Activated naive CD4-positive, alpha-beta T cell treated with Interleukin-2 at 50 U/mL for 16 hours (primary cell): ENCODE measurements at places on chromosomes 13 and 19.

DNA sequence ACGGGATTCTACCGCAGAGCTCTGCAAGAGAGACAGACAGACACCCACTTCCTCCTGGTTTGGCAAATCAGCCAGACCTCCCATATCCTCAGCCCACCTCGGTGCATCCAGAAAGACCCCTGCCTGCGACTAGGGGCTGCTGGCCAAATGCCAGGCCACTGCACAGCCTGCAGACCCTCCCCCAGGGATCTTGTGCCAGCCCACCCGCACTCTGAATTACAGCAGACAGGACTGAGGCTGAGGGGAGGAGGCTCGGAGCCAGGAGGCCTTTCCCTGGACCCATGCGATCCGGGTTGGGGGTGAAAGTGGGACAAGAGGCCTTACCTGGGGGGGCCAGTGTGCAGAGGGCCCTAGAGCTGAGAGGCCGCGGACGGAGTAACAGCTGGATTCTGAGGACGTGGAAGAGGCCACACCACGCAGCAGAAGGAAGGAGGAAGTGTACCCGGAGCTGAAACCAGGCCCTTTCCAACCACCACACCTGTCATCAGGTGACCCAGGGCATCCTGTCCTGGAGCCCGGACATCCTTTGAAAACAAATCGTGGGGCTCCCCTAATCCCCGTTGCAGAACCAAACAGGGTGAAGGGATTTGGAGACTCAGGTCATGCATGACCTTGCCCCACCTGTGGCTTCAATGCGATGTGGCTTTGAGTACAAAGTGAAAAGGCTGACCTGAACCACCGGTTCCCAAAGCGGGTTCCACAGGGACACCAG is 993 bp downstream of the FUT6 start:
- no peak for DNase-seq

GRCh38 chr19:17553256-17553655 is 2.2 kb upstream of the COLGALT1 start:
- DNase-seq, result no peak

DNA sequence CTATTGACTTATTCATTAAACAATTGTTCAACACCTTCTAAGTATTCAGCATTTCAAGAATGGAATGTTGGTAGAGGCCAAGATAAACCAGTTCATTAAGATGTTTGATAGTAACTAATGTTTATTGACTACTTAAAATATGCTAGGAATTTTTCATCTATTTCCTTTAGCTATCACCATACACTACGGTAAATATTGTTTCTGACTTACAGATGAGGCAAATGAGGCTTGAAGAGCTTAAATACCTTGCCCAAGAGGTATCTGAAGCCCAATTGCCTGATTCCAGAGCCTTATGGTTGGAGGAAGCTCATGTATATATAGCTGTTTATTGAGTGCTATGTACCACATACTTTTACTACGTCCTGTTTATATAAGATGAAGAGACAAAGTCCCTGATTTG is 286.2 kb downstream of the NDFIP2 start:
- no peak for DNase-seq

- DNase-seq, result no peak
These were observed 7.1 kb upstream of the WDR18 start for GRCh38 chr19:977058-977464.

DNA sequence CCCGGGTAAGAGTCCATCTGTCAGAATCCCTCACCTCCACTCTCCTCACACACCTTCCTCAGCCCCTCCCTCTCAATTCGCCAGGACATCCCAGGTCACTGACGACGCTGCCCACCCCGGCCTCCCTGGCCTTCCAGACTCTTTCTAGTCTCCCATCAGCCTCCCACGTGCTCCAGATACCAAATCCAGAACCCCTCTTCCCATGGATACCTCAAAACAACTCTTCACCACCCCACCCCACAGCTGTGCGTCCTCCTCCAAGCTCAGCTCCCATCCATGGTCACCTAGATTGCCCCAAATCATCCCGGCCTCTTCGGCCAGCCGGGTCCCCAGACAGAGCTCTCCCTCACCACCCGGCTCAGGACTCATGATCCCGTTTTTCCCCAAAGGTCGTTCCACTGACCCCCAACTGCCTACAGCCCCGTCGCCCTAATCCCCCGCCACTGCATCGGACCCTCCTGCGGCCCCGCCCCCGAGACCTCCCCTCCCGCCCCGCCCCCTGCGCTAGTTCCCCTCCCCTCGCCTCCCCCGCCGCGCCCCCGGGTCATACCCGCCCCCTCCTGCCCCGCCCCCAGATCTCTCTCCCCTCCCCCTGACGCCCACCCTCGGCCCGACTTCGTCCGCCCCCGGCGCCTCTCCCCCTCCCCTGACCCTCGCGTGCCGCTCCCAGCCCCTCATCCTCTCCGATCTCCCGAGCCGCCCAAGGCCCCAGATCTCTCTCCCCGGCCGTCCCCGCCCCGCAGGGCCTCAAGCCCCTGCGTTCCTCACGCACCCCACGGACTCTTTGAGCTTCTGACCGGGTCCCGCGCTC is 546 bp downstream of the UBXN6 start:
- DNase-seq, result no peak

DNA sequence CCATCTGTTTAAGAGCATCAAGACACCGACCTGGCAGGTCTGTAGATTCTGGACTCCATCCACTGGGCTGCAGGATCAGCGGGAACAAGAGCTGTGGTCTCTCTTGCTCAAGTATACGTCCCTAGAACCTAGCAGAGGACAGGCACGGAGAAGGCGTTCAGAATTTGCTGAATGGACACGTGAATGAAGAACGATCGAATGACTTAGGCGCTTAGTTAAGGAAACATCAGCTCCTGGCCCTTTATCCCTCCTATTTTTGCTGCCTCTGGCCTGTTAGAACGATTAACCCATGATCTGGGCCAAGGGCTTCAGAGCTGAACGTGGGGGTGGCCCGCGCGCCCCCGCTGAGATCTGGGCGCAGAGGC is 953 bp downstream of the DZIP1 start:
- DNase-seq, result no peak

DNA sequence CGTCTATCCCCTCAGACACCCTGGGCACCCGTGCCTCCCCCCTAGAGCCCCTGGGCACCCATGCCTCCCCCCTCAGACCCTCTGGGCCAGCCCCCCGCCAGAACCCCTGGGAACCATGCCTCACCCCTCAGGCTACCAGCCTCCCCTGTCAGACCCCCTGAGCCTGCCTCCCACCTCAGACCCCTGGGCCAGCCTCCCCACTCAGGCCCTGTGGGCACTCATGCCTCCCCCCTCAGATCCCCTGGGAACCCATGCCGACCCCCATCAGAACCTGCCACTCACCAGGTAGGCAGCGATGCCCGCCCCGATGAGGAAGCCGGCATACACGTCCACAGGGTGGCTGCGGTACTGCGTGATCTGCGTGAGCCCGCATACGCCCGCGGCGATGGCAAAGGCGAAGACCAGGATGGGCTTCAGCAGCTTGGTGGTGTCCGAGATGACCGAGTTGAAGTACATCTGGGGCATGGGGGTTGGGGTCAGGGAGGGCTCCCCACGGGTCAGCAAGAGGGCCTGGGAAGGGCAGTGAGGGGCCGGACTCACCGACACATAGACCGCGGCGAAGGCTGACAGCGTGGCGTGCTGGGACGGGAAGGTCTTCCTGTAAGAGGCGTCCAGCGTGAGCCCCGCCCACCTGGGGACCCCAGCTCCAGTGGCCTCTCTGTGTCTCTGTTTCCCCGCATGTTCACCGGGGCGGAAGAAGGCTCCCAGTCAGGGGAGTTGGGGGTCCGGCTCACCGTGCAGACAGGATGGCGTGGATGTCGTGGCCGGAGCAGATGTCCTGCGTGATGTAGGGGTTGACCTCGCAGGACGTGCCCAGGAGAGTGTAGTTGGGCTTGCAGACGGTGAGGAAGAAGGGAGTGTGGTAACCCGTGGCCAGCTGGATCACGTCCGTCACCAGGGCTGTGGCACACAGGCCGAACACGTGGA is 7.3 kb downstream of the PLPPR3 start:
- DNase-seq, result no peak

DNA sequence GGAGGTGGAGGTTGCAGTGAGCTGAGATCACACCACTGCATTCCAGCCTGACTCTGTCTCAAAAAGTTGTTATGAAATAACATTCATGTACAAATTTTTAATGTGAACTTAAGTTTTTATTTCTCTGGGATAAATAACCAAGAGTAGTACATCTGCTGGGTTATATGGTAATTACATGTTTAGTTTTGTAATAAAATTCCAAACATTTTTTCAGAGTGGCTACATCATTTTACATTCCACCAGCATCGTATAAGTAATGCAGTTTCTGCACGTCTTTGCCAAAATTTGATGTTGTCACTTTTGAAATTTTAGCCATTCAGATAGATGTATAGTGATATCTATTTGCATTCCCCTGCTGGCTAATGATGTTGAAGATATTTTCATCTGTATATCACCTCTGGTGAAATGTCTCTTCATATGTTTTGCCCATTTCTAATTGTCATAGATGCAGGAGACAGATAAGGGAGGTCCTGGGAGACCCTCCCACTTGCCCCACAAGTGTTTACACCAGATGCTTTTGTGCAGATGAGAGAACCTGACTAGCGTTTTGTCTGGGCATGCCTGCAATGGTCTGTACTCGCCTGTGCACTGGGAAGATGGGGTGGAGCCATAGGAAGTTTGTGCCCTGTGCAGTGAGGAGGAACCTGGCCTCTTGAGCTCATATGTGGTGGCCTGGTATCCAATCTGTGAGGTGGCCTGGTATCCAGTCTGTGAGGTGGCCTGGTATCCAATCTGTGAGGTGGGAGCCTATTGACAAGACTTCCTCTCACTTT is 12.7 kb upstream of the KBTBD6 start:
- DNase-seq, result no peak

DNA sequence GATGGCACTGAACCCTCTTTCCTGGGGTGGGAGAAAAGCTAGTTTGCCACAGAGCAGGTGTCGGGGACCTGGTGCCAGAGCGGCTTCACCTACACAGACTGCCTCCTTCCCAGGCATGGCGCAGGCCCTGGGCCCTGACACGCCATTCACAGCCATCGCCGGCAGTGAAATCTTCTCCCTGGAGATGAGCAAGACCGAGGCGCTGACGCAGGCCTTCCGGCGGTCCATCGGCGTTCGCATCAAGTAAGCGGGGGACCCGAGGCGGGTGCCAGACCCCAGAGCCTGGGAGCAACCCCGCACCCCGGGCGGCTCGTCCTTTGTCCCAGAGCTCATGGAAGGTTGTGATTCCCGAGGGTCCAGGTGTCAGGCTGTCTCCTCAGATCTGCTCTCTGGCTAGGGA is 10.0 kb downstream of the LHB start:
- DNase-seq, result no peak

- no peak for DNase-seq
These were observed 17.4 kb upstream of the C13orf46 start for GRCh38 chr13:113991191-113991669.

DNA sequence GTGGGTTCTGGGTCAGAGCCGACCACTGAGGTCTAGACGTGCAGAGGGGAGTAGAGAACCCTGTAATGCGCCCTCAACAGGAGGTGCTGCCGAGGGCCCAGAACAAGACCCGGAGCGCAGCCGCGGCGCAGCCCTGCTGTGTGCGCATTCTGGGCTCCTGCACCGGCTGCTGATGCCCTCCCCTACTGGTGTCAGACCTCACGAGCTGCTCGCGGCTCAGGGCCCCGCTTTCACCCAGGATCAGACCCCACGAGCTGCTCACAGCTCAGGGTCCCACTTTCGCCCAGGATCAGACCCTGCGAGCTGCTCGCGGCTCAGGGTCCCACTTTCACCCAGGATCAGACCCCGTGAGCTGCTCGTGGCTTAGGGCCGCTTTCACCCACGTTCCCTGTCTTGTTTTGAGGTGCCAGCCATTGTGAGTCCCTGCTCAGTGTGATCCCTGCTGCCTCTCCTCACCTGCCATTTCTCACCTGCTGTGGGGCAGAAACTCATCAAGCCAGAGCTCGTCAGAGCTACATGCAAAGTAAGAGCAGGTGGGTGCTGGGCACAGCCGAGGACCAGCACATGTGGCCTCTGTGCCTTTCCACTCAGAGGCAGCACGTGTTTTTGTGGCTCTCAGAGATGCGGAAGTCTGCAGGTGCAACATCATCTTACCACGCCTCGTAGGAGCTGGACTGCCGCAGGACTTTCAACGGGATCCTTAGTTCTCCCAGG is 47.0 kb upstream of the C13orf46 start:
- DNase-seq, result no peak

- no peak for DNase-seq
These were observed 27.1 kb downstream of the PIBF1 start for GRCh38 chr13:72808917-72809500.

GRCh38 chr19:30175987-30176386 is 196.2 kb upstream of the ZNF536 start:
- no peak for DNase-seq

- DNase-seq, result no peak
These were observed 31.4 kb downstream of the LHFPL6 start for GRCh38 chr13:39571502-39572092.

- no peak for DNase-seq
These were observed 166.4 kb downstream of the TEX29 start for GRCh38 chr13:111486801-111487200.

DNA sequence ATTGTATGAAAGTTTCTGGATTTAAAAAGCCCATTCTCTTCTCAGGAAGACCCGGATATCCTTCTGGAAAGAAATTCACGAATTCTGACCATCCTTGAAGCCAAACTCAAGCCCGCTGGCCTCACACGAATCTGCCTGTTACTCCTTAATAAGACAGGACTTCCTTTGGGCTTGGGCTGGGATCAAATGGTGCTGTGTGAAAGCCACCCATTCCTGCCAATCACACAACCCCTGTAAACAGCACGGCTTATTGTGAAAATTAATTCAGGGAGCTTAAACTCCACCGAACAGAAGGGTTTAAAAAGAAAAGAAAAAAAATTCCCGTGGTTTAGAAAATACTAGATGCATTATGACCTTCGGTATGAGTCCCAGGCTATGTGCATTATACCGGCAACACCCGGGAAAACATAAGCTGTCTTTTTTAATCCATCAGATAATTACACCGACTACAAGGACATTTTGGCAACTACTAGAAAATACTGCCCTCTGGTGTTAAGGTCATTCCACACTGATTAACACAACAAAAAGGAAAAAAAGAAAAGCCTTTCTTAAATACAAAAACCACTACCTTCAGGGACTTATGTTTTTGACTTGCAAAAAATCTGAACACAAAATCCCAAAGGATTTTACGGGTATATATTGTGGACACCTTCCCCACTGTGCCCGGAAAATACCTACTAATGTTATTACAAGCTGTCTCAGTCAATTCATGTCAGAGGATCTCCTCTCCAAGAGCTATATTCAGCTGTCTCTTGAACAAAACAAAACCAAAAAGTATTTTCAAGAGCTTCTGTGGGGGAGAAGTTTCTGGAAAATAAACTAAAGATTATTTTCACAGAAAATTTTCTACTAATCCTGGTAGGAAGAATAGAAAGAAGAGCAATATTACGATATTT is 76.0 kb upstream of the LSM14A start:
- no peak for DNase-seq

DNA sequence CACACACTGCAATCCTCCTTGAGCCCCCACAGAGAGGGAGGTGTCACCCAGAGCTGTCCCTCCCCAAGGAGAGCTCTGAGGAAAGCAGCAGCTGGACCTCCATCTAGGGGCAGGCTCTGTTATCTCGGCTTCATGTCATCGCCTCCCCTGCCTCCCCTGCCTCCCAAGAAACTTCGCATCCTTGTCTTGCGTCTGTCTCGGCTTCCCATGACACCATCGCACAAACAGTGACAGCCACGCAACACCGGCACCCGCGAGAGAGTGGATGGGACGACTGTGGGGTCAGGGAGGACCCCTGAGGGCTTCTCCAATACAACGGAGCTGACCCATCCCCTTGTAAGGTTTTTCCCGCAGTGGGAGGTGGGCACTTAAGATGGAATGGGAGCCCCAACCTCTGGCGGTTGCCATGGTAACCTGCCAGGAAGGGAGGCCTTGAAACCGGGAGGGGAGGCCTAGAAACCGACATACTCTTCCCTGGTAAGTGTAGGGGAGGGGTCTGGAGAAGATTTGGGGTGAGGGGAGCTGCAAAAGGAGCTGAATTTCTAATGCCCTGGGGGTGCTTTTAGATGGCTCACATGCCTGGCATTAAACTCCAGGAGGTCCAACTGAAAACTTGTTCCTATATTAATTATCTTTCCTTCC is 16.3 kb downstream of the TLE2 start:
- no peak for DNase-seq
